ENCODE measurements at places on chromosomes 16 and 17.

GRCh38 chr16:12371497-12371896 lies 395.0 kb downstream of the SNX29 start:
- DNase-seq: no peak

DNA sequence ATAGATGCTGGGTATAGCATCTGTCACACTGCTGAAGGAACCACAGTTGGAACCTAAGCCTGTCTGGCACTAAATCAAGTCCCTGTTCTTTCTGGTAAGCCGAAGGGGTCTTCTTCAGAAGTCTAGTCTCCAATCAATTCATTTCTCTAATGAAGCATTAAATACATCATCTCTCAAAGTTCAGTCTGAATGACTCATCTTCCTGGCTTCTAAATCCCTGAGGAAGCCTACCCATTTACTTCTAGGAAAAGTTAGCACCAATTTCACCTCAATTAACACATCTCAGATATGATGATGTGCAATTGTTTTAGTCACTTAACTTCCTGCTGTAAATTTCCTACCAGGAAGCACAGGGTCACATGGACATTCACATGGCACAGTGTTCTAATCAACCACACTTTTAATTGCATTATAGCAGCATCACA lies 49.9 kb downstream of the TEX14 start:
- DNase-seq: no peak

DNA sequence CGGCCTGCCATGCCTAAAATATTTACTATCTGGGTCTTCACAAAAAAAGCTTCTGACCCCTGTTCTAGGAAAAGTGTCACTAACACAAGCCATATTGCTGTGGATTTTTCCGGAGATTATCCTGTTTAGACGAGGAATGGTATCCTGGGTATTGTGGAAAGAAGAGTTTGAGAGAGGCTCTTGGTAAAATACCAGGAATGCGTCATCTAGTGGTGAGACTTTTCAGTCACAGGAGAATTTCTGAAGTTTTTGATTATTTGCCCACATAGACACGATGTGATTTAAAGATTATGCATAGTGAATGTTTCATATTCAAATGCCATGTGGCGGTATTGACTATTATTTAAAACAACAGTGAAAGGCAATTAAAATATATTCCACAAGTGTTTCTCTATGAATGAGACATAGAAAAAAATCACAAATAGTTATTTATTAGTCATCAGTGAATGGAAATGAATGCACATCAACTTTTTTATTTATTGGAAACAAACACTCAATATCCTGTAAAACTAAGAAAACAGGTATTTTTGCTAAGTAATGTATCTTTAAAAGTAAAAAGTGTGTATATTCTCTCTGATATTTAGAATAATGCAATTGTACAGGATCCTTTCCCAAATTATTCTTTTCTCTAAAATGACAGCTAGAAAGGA lies 7.8 kb downstream of the KRT28 start:
- no peak for DNase-seq

DNA sequence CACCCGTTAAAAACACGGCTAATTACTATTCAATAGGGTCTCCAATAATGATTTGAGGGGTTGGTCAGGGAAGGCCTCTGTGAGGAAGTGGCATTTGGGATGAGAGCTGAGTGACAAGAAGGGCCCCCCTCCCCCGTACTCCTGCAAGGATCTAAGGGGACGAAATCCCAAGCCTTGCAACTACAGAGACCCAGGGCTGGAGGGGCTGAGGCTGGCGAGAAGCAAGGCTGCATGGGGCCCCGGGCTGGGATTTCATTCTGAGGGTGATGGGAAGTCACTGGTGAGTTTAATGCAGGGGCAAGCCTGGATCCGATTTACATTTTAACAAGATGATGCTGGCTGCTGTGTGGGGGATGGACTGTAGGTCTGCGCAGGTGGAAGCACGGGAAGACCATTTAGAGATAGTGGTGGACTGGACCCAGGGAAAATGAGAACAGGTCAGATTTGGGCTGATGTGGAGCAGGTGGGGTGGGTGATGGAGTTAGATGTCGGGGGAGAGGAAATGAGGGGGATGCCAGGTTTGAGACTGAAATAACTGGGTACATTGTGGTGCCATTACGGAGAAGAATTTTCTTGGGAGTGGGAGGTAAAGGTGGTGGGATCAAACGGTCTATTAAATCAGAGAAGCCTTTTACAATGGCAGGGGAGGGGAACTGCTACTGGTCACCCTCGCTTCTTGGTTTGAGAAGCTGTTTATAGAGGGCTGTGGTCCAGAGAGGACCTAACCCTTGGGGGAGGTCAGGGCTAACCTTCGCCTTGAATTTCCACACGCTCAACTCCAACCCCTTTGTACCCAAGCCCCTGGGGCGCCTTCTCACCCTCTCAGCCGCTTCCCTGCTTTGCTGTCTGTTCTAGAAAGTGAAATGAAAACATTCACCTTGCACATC lies 932 bp upstream of the MYBBP1A start:
- DNase-seq: no peak

GRCh38 chr16:67847064-67847861 lies at the start of gene CENPT:
CENPT (minus strand) TSS chr16:67847693; CDS start chr16:67833859, 13,834 bp downstream.
- no peak for DNase-seq

DNA sequence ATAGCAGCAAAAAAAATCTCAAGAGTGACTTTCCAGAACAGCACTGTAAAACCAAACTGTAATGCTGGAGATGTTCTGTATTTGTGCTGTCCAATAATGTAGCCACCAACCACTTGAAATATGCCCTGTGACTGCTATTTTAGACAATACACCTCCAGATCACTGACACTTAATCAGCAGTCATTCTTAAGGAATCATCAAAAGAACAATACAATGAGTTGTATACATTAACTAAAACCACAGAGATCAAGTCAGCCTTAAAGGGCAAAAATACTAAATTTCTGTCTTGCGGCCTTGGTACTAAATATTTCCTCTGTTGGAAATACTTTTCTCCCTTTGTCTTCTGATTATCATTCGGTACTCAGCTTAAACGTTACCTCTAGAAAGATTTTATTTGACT lies 33.6 kb upstream of the ANKFY1 start:
- DNase-seq: no peak

DNA sequence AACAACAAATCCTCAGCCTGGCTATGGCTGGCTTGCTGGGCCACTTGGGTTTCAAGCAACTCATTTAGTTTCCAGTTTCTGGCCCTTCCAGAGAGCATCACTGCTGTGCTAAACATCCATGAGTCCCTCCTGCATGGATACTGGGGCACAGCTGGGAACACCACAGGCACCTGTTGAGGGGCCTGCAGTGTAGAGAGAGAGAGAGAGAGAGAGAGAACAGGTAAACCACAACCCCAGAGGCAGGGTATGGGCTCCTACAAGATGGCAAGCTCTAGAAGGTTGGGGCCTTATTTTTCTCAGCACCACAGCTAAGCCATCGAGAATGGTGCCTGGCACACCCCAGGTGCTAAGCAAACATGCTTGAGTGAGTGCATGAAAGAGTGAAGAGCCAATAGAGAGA lies 120.3 kb downstream of the RBFOX3 start:
- DNase-seq: no peak
